Stimulated activated CD4-positive, alpha-beta T cell treated with anti-CD3 and anti-CD28 coated beads, Interleukin-1b, Interleukin-23, amount 100 ng/mL, for 4 hours (primary cell): ENCODE measurements at places on chromosomes 12 and 14.
A peak's percentile ranks its signal among the peaks of the same experiment; 100 is the strongest.

GRCh38 chr12:47885012-47885501 is 19.7 kb downstream of the VDR start:
- peak; percentile 61 for DNase-seq

GRCh38 chr12:25653487-25654175 is 100.5 kb upstream of the LMNTD1 start:
- no peak for DNase-seq

DNA sequence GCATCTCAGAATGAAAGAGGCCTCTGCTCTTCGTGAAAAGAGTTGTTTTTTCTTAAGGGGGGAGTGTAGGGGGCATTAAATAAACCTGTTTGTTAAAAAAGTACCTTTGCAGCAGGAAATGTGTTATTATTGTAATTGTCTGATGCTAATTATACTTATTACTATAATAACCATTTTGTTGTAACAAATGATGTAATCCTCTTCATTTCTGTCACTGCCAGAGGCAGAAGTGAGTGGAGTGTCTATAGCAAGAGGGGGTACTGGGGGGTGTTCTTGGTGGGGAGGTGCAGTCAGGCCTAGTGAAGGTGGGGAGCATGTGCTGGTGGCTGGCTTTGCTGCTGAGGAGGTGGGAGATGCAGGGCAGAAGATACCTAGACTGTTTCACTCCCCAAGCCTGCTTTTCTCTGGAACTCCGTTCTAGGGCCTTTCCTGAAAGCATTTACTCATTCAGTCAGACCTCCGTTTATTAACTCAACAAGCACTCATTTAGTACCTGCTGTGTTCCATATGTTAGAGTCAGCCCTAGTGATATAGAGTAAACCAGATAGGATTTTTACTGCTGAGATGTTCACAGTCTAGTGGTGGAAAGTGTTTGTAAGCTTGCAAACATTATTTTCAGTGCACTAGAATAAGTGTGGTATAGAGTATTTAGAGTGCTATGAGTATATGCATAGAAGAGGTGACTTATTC is 77.5 kb upstream of the CISTR start:
- no peak for DNase-seq

- no peak for DNase-seq
These were observed 102.9 kb downstream of the CCER1 start for GRCh38 chr12:90851800-90852718.

DNA sequence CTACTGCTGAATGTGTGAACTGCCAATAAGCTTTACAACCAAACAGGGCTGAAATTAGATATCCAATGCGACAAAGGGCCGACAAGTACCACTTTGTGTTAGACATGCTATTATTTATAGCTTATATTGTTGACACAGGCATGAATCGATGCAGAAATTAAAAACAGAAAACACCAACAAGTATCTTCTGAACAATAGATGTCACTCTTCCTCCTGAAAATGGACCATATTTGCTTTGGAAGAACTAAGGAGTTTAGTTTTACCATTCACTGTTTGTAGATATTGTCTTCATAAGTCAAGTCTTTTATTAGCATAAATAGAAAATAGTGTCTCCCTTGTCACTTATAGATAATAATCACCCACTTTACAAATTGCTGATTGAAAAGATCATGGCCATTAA is 86.5 kb downstream of the LRIG3 start:
- no peak for DNase-seq

DNA sequence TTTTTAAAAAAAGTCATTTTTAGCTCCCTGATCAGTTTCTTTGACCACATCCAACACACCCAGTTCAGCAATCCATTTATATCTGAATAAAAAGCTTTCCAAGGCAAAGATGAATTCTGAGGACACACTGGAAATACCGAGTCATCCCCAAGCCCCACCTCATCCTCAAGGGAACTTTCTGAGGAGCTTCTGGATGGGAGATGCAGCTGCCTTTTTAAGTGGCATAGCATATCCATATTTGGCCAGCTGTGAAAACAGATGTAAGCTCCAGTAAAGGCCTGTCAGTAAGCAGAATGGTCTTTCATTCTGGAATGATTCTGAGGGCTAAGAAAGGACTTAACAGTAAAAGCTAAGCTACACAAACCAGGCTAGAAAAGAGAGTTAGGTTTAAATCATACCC is 18.4 kb downstream of the ZFYVE1 start:
- no peak for DNase-seq

DNA sequence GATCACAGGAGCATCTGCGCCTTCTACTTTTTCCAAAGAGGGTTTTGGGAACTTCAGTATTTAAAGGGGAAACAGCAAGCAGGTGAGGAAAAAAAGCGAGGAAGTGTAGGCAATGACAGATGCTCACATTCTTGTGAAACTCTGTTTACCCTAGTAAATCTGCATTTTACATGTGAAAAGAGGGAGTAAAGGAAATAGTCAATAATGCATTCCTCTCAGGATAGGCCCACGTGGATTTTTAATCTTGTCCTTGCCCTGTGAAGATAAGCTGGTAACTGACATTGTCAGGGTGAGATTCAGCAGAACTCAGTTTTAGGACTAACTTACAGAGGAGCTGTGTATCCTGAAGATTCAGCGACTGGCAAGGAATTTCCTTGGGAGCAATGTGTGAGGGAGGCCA is 1119.2 kb upstream of the TMEM132C start:
- no peak for DNase-seq

DNA sequence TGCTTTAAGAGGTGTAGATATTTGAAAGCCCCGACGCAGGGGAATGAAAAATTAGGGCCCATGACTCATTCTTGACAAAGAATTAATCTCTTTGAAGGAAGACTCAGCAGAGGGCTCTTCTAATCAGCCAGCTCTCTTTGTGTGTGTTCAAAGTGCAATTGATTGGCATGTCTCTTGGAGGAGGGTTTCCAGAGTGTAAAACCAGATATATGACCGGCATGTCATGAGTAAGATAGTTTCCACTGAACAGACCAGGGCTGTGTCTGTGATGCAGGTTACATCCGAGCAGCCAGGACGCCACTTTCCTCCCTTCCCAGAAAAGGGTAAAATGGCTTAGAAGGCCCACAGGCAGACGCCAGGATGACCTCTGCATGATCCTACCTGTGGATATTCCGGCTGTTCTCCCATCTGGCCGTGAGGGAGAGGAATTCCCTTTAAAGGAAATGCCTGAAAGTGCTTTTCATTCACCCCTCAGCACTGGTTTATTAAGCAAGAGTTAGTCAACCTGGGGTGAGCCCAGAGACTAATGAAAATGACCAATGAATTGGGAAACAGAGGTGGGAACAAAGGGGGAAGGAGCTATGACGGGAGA is 7.2 kb upstream of the KRT75 start:
- DNase-seq = no peak

- no peak for DNase-seq
These were observed 1231.0 kb downstream of the VRK1 start for GRCh38 chr14:98028162-98028561.

- no peak for DNase-seq
These were observed 129.0 kb downstream of the AACS start for GRCh38 chr12:125194163-125194773.

DNA sequence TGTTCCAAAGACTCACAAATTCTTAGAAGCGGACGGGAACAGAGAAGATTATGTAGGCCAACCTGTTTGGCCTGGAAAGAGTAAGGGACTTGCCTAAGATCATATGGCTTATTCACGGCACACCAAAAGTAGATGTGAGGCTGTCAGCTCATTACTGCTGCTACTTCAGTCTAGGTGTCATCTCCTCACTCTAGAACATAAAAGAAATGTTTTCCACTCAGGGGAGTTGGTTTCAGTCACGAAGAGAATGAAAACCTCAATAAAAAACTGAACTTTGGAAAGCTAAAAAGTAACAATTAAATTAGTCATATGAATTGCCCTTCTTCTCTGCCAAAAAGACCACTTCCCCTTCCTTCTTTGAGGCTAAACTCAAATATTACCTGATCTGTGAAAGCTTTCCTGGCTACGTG is 658 bp upstream of the CEP128 start:
- no peak for DNase-seq

DNA sequence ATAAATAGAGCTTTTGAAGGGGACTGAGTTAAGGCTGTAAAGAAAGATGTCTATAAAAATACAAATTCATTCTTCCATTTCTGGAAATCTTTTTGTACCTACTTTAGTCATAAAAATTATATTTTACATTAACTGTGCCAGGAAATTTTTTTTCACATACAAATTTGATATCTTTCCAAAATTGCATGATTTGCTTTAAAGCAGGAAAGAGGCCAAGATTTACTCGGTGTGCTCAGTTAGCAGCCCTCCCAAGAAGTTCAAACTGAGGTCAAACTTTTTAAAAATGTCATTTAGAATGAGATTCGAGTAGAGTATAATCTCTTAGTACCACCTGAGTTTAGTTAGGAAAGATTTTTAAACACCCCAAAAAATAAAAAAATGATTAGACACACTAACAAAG is 173.2 kb upstream of the GRIP1 start:
- DNase-seq = no peak

GRCh38 chr12:6826125-6826733 is 2.0 kb upstream of the P3H3 start:
- no peak for DNase-seq

GRCh38 chr12:52063082-52063924 is 6.5 kb upstream of the ATG101 start:
- no peak for DNase-seq

GRCh38 chr14:39875028-39875427 is 442.8 kb upstream of the FBXO33 start:
- no peak for DNase-seq

DNA sequence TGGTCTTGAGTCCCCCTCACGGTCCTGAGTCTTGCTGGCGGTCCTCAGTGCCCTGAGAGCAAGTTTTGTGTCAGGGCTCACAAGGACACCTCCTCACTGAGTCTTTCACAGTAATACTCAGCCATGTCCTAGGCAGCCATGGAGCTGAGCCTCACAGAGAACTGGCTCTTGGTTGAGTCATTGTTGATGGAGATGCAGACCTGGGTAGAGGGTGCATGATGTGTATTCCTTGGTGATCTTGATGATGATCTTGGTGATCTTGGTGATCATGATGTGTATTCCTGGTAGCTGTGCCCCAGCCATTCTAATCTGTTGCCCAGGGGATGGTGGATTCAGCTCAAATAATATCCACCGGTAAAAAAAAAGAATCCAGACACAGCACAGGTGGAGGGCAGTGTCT is 495.4 kb downstream of the TMEM121 start:
- DNase-seq = no peak

DNA sequence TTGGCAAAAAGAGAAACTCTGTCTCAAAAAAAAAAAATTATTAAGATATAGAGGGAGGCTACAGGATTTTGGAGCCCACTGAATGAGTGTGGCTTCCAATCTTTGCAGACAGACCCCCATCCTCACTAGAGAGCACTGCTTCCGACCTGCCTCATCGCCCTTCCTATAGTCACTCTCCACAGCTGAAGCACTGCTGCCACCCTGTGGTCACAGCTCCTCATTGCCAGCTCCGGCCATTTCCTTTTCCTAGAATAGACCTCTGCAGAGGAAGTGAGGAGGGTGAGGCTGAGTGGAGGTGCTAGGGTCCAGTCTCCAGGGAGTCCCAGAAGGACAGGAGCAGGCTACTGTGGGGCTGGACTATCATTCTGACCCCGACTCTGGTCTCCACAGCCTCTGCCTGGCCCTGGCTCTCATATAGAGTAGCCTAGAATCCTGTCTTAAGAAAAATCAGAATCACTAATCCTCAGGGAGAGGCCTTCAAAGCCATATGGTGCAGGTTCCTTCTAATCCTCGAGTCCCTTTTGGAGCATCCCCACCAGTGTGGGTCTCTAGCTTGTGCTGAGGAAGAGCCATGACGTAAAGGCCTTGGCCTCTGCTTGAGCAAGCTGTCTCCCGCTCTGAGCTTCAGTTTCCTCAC is 1.4 kb upstream of the NPFF start:
- peak; percentile 75 for DNase-seq

GRCh38 chr14:41299924-41300323 is 306.8 kb upstream of the LRFN5 start:
- DNase-seq = no peak

DNA sequence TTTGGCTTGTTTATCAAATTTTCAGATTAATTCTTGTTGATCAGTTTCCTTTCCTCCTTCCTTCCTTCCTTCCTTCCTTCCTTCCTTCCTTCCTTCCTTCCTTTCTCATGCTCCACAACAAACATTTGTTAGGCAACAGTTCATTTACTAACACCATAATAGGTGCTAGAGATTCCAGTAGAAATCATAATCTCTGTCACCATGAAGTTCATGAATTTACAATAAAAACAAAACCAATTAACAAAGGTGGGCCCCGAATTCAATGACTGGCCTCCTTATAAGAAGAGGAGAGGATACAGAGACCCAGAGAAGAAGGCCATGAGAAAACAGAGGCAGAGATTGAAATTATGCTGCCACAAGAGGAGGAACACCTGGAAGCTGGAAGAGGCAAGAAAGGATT is 266.9 kb upstream of the GARIN6 start:
- no peak for DNase-seq

- no peak for DNase-seq
These were observed 43.4 kb upstream of the AMN start for GRCh38 chr14:102878970-102879460.

- DNase-seq = no peak
These were observed 8.5 kb downstream of the LHX5 start for GRCh38 chr12:113462998-113463745.

- DNase-seq = peak; percentile 45
These were observed 1.4 kb downstream of the NFKBIA start for GRCh38 chr14:35403114-35403602.

- no peak for DNase-seq
These were observed 174.8 kb upstream of the ATF7IP start for GRCh38 chr12:14190694-14191093.

DNA sequence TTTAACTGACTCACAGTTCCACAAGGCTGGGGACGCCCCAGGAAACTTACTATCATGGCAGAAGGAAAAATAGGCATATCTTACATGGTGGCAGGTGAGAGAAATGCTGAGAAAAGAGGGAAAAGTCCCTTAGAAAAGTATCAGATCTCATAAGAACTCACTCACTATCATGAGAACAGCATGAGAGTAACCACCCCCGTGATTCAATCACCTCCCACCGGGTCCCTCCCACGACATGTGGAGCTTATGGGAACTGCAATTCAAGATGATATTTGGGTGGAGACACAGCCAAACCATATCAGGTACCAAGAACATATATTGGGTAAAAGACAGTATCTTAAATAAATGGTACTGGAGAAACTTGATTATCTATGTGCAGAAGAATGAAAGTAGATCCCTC is 100.3 kb upstream of the FAR2 start:
- DNase-seq = no peak

- peak; percentile 34 for DNase-seq
These were observed 24.9 kb downstream of the DGLUCY start for GRCh38 chr14:91138511-91139359.
